Uterus (tissue), 4 donors: ENCODE measurements at places on chromosomes 6 and 20.

DNA sequence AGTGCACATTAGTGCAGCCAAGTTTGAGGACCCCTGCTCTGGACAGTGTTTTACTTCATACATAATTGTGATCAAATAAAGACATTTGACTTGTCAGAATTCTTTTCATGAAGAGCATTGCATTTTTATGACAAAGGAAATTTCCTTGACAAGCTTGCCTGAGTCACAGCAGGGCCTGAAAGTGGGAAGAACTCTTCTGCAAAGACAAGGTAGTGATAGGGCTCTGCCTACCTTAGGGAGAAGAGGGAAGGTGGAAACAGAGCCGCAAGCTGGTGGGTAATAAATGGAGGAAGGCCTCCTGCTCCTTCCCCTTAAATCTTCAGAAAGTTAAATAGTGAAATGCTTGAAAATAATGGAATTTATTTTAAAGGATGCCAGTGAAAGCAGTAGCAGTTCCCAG, 118.2 kb downstream of the DHX35 start:
- no peak for DNase-seq

GRCh38 chr6:143262859-143263258, 187.6 kb downstream of the ADAT2 start:
- DNase-seq: no peak

GRCh38 chr20:35117196-35117595, 24.6 kb upstream of the TRPC4AP start:
- no peak for DNase-seq

- DNase-seq: no peak
These were observed 33.4 kb downstream of the IL20RA start for GRCh38 chr6:137011406-137011805.

DNA sequence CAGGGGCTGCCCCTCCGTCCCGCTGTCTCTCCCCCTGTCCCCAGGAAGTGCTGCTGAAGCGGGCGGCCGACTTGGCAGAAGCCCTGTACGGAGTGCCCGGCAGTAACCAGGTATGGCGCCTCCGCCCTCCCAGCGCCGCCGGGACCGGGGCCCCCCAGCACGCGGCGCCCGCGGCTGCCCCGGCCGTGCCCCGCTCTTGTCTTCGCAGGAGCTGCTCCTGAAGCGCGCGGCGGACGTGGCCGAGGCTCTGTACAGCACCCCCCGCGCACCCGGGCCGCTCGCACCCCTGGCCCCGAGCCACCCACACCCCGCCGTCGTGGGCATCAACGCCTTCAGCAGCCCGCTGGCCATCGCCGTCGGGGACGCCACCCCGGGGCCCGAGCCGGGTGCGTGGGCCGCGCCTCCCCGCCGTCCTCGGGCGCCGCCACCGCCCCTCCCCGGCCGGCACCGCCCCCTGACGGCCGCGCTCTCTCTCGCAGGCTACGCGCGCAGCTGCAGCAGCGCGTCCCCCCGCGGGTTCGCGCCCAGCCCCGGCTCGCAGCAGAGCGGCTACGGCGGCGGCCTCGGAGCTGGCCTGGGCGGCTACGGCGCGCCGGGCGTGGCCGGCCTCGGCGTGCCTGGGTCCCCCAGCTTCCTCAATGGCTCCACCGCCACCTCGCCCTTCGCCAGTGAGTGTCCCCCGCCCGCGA, 48.4 kb downstream of the CPXM1 start:
- no peak for DNase-seq

DNA sequence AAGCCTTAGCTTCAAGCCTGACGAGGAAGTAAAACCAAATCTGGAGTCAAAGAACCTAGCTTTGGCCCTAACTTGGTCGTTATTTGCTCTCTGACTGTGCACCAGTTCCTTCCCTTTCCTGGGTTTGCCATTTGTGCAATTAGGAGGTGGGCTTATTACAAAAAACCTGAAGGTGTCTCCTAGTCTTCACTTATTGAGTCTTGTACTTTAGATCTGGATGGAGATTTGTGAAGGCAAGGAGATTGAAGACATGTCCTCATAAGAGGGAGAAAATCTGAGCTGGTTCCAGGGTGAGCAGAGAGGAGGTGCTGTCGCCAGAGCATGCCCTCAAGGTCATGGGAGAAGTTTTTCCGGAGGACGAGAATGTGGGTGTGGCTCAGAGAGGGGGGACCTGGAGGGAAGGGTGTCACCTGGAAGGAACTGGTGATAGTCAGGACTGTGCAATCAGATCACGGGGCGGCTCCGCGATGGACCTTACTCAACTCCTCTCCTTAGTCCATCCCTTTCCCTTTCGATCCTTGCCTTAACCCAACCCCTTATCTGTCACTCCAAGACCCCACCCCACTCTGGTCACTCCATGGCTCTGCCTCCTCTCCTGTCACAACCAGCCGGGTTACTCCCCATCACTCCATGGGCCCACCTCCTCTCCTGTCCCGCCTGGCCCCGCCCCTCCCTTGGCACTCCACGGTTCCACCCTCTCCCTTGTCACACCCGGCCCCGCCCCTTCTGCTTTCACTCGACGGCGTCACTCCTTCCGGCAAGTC, 588 bp upstream of the ACSS2 start:
- DNase-seq: no peak

GRCh38 chr6:168128006-168128630, 49.1 kb upstream of the FRMD1 start:
- peak; percentile 6 for DNase-seq

DNA sequence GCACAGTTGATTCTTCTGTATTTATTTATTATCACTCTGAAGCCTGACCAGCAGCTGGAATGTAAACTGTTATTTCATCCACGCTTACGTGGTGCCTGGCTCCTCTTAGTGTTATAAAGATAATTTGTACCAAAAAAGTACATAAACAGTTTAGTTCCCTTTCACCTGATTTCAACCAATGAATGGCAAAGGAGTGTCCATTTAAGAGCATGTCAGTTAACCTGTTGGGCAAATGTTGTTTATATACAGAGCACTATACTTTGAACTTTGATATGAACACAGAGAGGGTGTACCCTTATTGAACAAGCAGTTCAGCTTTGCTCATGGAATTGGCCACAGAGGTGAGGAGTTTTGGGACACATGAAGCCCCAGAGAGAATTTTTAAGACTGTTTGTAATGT, 7.2 kb upstream of the CTCFL start:
- DNase-seq: no peak
